Kidney (tissue), 22 donors: ENCODE measurements at places on chromosomes 13 and 19. TPM values are rescaled to one million over a fixed set of nuclear protein-coding genes. Genes with fewer than 3 reads are reported as not detected.
A peak's percentile ranks its signal among the peaks of the same experiment; 100 is the strongest.

- peak; percentile 93 for DNase-seq
- H3K4me1 ChIP-seq = no peaks in the 10 kb centered on the region
- H3K27ac ChIP-seq = no peak within 1 kb of the TSS
- no peaks in the 10 kb centered on the region for H3K27me3 ChIP-seq
- H3K36me3 ChIP-seq = no peaks in the 10 kb centered on the region
These were observed at the start of gene MEF2B for GRCh38 chr19:19170053-19170872. MEF2B (minus strand) TSS chr19:19170263; CDS start chr19:19150735, 19,528 bp downstream.

- no peak for DNase-seq
- H3K4me3 ChIP-seq = no peak overlapping the region
- no peaks in the 10 kb centered on the region for H3K27me3 ChIP-seq
- H3K27ac ChIP-seq = no peak overlapping the region
- H3K36me3 ChIP-seq = no peaks in the 10 kb centered on the region
These were observed 33.6 kb upstream of the EDNRB start for GRCh38 chr13:77952276-77952675.

GRCh38 chr13:24141333-24141910, 19.1 kb upstream of the SPATA13 start:
- H3K27me3 ChIP-seq = no peaks in the 10 kb centered on the region
- no peak overlapping the region for H3K27ac ChIP-seq
- no peak for DNase-seq
- no peaks in the 10 kb centered on the region for H3K36me3 ChIP-seq

DNA sequence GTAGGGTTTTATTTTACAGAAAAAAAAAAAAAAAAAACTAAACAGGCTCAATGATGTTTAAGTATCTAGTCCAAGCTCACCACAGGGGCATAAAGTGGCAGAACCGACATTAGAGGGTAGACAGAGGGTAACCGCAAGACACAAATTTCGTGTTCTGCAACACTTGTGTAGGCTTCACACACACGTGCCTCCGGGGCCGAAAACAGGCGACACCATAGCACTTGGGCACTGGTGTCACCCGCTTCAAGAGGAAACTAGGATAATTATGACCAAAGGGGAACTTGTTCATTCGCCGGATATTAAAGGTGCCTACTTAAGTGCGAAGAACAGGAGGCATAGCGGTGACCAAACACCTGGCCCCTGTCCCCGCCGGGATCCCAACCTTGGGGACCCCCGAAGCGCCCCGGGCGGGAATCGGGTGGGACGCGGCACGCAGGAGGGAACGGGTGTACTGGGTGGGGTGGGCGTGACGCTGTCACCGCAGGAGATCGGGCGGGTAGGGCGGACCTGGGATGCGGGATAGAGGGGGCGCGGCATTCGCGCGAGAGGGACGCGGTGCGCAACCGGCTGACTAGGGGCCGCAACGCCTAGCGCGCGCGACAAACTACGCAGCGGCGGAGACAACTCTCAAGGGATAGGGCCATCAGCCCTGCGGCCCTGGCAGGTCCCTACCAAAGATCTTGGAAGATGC, 558 bp downstream of the MZT1 start:
- peak overlapping the region; percentile 36 for H3K27ac ChIP-seq
- no peaks in the 10 kb centered on the region for H3K27me3 ChIP-seq
- H3K4me1 ChIP-seq = no peaks in the 10 kb centered on the region
- no peaks in the 10 kb centered on the region for H3K36me3 ChIP-seq

DNA sequence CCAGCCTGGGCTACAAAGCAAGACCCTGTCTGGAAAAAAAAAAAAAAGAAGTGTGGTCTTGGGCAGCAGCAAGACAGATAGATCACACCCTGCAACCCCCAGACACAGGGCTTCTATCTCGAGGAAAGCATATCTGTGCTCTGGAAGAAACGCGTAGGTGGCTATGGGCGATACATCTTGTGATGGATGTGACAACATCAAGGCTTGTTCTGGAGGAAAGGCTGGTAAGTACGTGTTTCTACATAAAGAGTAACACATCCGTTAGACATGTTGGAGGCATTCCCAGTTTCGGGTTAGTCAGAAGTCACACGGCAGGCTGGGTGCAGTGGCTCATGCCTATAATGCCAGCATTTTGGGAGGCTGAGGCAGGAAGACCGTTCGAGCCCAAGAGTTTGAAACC, 6.6 kb upstream of the DHDH start:
- H3K27ac ChIP-seq = no peak overlapping the region
- no peaks in the 10 kb centered on the region for H3K36me3 ChIP-seq
- no peaks in the 10 kb centered on the region for H3K4me1 ChIP-seq
- H3K27me3 ChIP-seq = no peaks in the 10 kb centered on the region

DNA sequence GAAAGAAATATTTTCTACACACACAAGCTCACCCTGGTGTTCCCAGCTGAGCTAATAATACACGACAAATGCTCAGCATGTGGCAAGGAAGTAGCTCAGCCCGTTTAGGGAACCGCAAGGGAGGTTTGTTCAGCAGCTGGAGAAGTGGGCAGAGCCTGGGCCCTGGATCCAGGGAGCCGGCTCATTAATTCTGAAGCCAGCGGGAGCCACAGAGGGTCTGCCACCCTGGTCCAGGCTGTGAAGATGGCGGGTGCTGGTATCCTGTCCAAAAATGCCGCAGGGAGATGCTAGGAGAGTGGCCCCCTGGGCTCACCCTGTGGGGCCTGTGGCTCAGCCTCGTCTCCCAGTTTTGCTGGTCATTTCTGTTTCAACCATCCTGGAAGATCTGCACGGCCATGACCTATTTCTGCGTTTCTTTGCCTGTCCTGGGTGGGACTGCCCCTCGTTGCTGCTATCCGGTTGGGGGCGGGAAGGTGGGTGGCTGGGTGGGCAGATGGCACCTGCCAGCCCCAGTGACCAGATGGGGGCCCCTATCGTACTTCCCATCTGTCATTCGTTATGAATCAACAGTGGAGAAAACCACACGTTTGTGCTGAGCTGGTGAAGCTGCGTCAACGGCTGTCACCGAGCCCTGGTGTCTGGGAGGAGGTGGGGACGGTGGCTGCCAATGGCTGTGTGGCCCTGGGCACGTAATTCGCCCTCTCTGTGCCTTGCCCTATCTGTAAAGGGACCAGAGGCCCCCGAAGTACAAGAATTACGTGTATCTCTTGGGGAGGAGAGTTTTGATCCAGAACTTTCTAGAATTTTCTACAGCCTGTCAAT, 2.7 kb upstream of the GNA15 start:
- H3K27me3 ChIP-seq = no peaks in the 10 kb centered on the region
- no peak overlapping the region for H3K4me3 ChIP-seq
- no peak overlapping the region for H3K27ac ChIP-seq
- H3K36me3 ChIP-seq = no peaks in the 10 kb centered on the region

SIGLEC8 gene
- 1.8 TPM for total RNA-seq

DNA sequence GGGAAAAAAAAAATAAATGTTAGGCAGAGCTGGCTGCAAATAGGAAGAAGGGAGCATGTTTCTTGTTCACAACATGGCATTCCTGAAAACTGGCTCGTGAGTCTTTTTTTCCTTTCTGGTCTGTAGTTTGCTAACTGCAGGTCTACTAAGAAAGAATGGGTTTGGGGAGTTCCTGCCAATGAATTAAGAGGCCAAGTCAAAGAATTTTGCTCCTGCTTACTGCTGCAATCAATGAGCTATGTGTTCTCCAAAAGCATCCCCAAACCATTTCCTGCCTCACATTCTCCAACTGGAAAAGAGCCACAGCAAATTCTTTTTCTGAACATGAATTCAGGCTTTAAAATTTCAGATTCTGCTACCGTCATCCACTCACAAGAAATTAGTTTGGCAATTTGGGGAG, 88.6 kb downstream of the DCT start:
- H3K36me3 ChIP-seq = no peaks in the 10 kb centered on the region
- no peak overlapping the region for H3K4me3 ChIP-seq
- no peaks in the 10 kb centered on the region for H3K27me3 ChIP-seq
- DNase-seq = peak; percentile 13

- H3K4me1 ChIP-seq = no peaks in the 10 kb centered on the region
- no peak for DNase-seq
- H3K27me3 ChIP-seq = no peaks in the 10 kb centered on the region
- no peak overlapping the region for H3K4me3 ChIP-seq
- no peaks in the 10 kb centered on the region for H3K36me3 ChIP-seq
- no peak overlapping the region for H3K27ac ChIP-seq
These were observed 213.6 kb upstream of the CSNK1A1L start for GRCh38 chr13:37319031-37319443.

S1PR5 gene
- total RNA-seq = 0.69 TPM

- H3K36me3 ChIP-seq = no peaks in the 10 kb centered on the region
- no peak overlapping the region for H3K27ac ChIP-seq
- no peak overlapping the region for H3K4me3 ChIP-seq
- H3K27me3 ChIP-seq = no peaks in the 10 kb centered on the region
- no peaks in the 10 kb centered on the region for H3K4me1 ChIP-seq
These were observed 100.7 kb downstream of the MIPEP start for GRCh38 chr13:23788459-23788858.

DNA sequence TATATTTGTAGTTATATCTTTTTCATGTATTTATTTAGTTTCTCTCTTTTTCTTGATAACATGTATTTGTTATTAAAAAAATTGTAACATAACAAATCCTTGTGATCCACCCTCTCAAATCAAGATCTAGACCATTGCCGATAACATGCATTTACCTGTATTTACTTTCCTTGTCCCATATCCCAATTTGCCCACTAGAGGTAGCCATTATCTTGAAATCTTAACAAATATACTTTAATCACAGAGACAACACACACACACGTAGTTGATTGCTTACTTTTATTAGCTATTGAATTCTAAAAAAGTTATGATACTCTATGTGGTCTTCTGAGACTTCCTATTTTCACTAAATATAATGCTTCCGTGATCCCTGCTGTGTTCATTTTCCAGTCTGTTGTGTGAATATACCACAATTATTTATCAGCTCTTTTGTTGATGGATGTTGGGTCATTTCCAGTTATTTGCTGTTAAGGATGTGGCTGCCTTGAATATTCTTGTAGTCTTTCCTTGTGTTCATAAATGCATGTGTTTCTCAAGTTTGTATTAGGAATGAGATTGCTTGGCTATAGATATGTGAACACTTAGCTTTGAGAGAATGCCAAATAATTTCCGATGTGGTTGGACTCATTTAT, 31.3 kb upstream of the ZMYM2 start:
- no peak overlapping the region for H3K4me3 ChIP-seq
- H3K27me3 ChIP-seq = no peaks in the 10 kb centered on the region
- DNase-seq = no peak
- H3K27ac ChIP-seq = no peak overlapping the region
- no peaks in the 10 kb centered on the region for H3K4me1 ChIP-seq
- H3K36me3 ChIP-seq = no peaks in the 10 kb centered on the region

LILRA6 gene
- total RNA-seq = 2.9 TPM
